Liver (tissue), 10 donors: ENCODE measurements at places on chromosomes 13 and 19. TPM values are rescaled to one million over a fixed set of nuclear protein-coding genes. Genes with fewer than 3 reads are reported as not detected.

Gene PLA2G4C
- 3.9 TPM for total RNA-seq

Gene ZNF507
- total RNA-seq = 14.1 TPM

Gene ACP7
- 0.05 TPM for total RNA-seq

Gene SHANK1
- 0.28 TPM for total RNA-seq

GRCh38 chr13:28542804-28543203 lies 47.9 kb upstream of the FLT1 start:
- no peaks in the 10 kb centered on the region for H3K36me3 ChIP-seq
- no peak overlapping the region for H3K4me3 ChIP-seq
- no peak for DNase-seq
- H3K4me1 ChIP-seq = no peaks in the 10 kb centered on the region

DNA sequence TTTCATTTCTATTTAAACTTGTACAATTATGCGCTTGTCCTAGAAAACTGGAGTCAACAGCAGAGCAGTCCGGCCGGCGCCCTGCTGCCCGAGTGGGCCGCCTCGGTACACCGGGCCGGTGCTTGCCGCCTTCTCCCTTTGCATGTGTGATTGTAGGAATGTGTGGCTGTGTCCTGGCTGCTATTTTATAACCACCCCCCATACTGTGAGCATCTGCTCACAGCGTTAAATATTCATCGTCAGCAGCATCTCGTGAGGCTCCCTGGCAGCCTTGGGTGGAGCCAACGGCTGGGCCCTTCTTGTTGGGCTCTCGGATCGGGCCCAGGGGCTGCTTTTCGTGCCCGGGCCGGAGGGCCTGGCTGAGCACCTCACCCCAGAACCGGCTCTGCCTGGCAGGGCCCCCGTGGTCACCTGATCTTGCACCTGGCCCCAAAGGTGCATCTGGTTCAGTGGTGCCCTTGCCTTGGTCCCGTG lies 10.6 kb downstream of the PIAS4 start:
- no peak for DNase-seq
- H3K27ac ChIP-seq = no peak overlapping the region
- no peak overlapping the region for H3K4me3 ChIP-seq
- H3K4me1 ChIP-seq = peaks cover 12% of the 10 kb centered on the region
- H3K36me3 ChIP-seq = peaks cover 16% of the 10 kb centered on the region

DNA sequence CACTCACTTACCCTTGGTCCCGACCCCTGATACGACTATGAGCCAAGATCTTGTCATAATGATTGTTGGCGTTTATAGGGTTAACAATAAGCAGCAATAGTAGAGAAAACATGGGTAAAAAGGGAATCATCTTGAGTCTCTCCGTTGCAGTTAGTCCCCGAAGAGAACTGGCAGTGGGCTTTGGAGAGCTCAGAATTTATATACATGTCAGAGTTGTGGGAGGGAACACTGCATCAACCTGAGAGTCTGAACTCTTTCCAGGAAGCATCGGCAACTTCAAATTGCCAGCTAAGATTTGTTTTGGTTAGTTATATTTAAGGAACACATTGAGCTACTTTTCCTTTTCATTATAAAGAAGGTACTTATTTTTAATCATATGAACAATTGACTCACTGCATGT lies at the start of gene POSTN:
Gene POSTN, minus strand, starts transcription at position 172 of the 400 bp plus-strand sequence. Its CDS starts 42 bp downstream, at position 130.
- no peaks in the 10 kb centered on the region for H3K27me3 ChIP-seq
- no peaks in the 10 kb centered on the region for H3K36me3 ChIP-seq
- H3K4me1 ChIP-seq = no peaks in the 10 kb centered on the region

GRCh38 chr19:47094557-47095475 lies 18.8 kb downstream of the ZC3H4 start:
- no peak for DNase-seq
- H3K4me3 ChIP-seq = no peak overlapping the region
- peaks cover 16% of the 10 kb centered on the region for H3K36me3 ChIP-seq
- H3K27me3 ChIP-seq = no peaks in the 10 kb centered on the region
- H3K4me1 ChIP-seq = peaks cover 12% of the 10 kb centered on the region

GRCh38 chr13:100588331-100589177 lies at the start of gene GGACT:
Gene GGACT (minus strand): TSS chr13:100588789. CDS start chr13:100532591, 56,198 bp downstream.
- H3K27me3 ChIP-seq = no peaks in the 10 kb centered on the region
- peak; percentile 76 for DNase-seq
- H3K4me3 ChIP-seq = peak within 1 kb of the TSS; percentile 79
- peaks cover 6% of the 10 kb centered on the region for H3K4me1 ChIP-seq

- DNase-seq = no peak
- no peak overlapping the region for H3K4me3 ChIP-seq
- peaks cover 2% of the 10 kb centered on the region for H3K4me1 ChIP-seq
Observed at GRCh38 chr19:1935484-1936208, 5.3 kb upstream of the CSNK1G2 start.

DNA sequence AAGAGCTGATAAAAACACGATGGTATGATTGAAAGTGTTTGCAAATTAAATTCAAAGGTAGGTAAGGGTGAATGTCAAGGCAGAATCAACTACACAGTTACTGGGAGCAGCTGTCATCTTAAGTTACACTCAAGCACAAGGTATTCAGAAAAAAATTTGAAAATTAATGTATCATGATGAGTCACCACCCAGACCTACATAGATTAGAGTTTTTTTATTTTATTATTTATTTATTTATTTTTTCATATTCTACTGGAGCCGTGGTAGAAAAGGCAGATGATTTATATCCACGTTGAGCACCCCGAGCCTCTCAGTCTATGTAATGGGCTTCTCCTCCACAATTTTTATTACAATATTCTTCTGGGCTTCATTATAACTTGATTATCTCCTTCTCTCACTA lies 728.9 kb upstream of the ARGLU1 start:
- no peak for DNase-seq
- H3K36me3 ChIP-seq = no peaks in the 10 kb centered on the region
- no peak overlapping the region for H3K27ac ChIP-seq
- H3K4me1 ChIP-seq = no peaks in the 10 kb centered on the region
- no peaks in the 10 kb centered on the region for H3K27me3 ChIP-seq

GRCh38 chr19:12606796-12607195 lies 3.8 kb downstream of the ZNF490 start:
- no peak for DNase-seq
- no peak overlapping the region for H3K27ac ChIP-seq
- peaks cover 10% of the 10 kb centered on the region for H3K4me1 ChIP-seq
- no peak overlapping the region for H3K4me3 ChIP-seq
- peaks cover 3% of the 10 kb centered on the region for H3K36me3 ChIP-seq

- no peak overlapping the region for H3K27ac ChIP-seq
- no peaks in the 10 kb centered on the region for H3K36me3 ChIP-seq
- H3K4me3 ChIP-seq = no peak overlapping the region
- no peak for DNase-seq
- no peaks in the 10 kb centered on the region for H3K27me3 ChIP-seq
Observed at GRCh38 chr13:58806401-58806800, 1174.9 kb downstream of the PCDH17 start.

- no peaks in the 10 kb centered on the region for H3K27me3 ChIP-seq
- peaks cover 28% of the 10 kb centered on the region for H3K4me1 ChIP-seq
- peak overlapping the region; percentile 91 for H3K27ac ChIP-seq
- peaks cover 15% of the 10 kb centered on the region for H3K36me3 ChIP-seq
Observed at GRCh38 chr19:42269478-42270345, 660 bp downstream of the CIC start.

DNA sequence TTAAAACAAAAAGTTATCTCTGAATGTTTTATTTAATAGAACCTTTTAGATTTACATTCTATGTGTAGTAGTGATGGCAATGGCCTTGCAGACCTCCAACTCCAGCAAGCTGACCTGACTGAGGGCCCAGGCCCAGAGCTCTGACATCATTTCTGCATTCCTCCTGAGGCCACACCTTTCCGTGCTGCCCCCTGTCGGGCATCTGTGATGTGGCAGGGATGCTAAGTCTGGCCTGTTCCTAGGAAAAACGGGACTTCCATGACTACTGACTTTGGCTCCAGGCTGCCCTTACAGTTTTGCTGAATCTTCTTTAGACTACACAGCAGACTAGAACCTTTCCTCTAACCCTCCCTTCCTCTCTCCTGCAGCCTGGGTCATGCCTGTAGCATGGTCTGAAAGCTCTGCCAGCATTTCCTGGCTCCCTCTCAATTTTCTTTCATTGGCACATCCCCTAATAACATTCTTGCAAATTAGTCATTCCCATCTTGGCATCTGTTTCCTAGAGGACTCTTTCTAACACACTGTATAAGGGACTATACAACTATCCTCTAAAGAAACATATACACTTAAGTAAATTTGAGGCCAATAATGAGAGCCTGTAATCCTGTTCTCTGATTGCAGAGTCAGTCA lies 249.1 kb downstream of the GPC5 start:
- H3K27me3 ChIP-seq = no peaks in the 10 kb centered on the region
- H3K27ac ChIP-seq = no peak overlapping the region
- no peaks in the 10 kb centered on the region for H3K4me1 ChIP-seq
- no peaks in the 10 kb centered on the region for H3K36me3 ChIP-seq
- DNase-seq = no peak
- no peak overlapping the region for H3K4me3 ChIP-seq
